ENCODE measurements at places on chromosomes 6 and 20. TPM values are rescaled to one million over a fixed set of nuclear protein-coding genes. Genes with fewer than 3 reads are reported as not detected.

The APMAP gene
- 72.3 TPM for total RNA-seq

The CBLN4 gene
- not detected for total RNA-seq

The MYLK4 gene
- total RNA-seq = 0.17 TPM

The FKBP1C gene
- 0.35 TPM for total RNA-seq

GRCh38 chr6:134669485-134669884 is 280.4 kb downstream of the ALDH8A1 start:
- H3K27ac ChIP-seq = no peak overlapping the region
- no peaks in the 10 kb centered on the region for H3K27me3 ChIP-seq
- H3K4me3 ChIP-seq = no peak overlapping the region
- H3K36me3 ChIP-seq = no peaks in the 10 kb centered on the region

GRCh38 chr20:22698259-22698842 is 114.0 kb upstream of the FOXA2 start:
- no peaks in the 10 kb centered on the region for H3K27me3 ChIP-seq
- H3K4me3 ChIP-seq = no peak overlapping the region
- no peaks in the 10 kb centered on the region for H3K4me1 ChIP-seq
- H3K27ac ChIP-seq = no peak overlapping the region
- DNase-seq = no peak
- H3K36me3 ChIP-seq = no peaks in the 10 kb centered on the region

DNA sequence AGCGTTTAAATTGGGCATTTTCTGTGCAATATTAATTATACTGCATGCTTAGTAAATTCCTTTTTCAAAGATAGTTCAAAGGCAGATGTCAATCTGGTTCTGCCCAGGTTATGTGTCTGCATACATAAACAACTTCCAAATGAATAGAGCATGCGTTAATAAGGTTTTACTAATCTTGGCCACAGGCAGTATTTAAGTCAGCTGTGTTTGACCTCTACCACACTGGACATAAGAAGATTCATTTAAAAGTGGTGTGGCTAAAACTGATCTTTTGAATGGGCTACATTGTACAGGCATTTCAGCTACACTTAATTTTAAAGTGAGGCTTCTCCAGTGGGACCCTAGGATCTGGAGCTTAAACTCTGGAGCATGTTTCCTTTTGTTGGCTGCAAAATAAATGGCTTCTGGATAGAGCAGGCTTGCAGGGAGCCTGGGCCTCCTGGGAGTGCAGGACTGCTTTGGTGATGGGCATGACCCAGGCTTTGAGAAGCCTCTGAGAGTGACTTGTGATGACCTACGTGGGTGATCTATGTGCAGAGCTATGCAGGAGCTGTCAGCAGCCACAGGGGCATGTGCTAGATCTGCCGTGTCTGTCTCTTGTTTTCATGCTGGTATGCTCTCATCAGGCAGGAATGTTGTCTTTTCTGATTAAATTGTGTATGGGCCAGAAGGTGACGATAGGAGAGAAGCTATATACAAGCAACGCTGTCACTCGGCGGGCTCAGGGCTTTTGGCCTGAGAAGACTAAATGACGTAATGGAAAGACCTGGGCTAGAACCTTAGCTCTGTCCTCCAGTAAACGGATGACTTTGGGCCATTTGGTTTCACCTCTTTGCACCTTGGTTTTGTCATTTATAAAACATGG is 331.2 kb downstream of the QKI start:
- no peak overlapping the region for H3K4me3 ChIP-seq
- no peak for DNase-seq
- H3K4me1 ChIP-seq = no peaks in the 10 kb centered on the region
- no peak overlapping the region for H3K27ac ChIP-seq
- H3K36me3 ChIP-seq = no peaks in the 10 kb centered on the region
- H3K27me3 ChIP-seq = no peaks in the 10 kb centered on the region

- H3K27ac ChIP-seq = no peak overlapping the region
- H3K4me3 ChIP-seq = no peak overlapping the region
- peak; percentile 48 for DNase-seq
- H3K4me1 ChIP-seq = no peaks in the 10 kb centered on the region
- no peaks in the 10 kb centered on the region for H3K27me3 ChIP-seq
- no peaks in the 10 kb centered on the region for H3K36me3 ChIP-seq
Measured at GRCh38 chr6:44925100-44925739, 402.9 kb upstream of the RUNX2 start.

GRCh38 chr6:169890901-169891300 is 139.5 kb downstream of the ERMARD start:
- no peaks in the 10 kb centered on the region for H3K4me1 ChIP-seq
- H3K27me3 ChIP-seq = no peaks in the 10 kb centered on the region
- no peak for DNase-seq
- H3K4me3 ChIP-seq = no peak overlapping the region
- no peaks in the 10 kb centered on the region for H3K36me3 ChIP-seq
- no peak overlapping the region for H3K27ac ChIP-seq

DNA sequence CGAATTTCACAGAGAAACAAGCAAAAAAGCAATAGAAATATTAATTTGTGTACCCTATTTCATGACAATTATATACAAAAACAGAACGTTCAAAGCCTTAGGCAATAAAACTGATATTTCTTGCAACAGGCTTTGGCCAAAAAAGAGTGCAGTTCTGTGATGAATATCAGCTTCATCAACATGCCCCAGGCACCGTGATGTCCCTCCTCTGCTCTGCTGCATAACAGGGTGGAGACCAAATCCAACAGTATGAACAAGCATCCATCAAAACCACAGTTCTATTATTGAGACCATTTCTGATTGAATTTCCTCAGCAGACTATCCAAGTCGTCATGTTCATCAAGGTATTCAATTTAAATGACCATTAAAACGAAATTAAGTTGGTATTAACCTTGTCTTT is 722.6 kb upstream of the NRSN1 start:
- no peaks in the 10 kb centered on the region for H3K36me3 ChIP-seq
- H3K4me1 ChIP-seq = no peaks in the 10 kb centered on the region
- no peak overlapping the region for H3K4me3 ChIP-seq
- H3K27ac ChIP-seq = no peak overlapping the region
- DNase-seq = no peak

- no peak overlapping the region for H3K27ac ChIP-seq
- H3K36me3 ChIP-seq = 0 out of 2 replicates have a peak, but pooled peaks cover 3% of the 10 kb centered on the region
- H3K4me1 ChIP-seq = peaks cover 5% of the 10 kb centered on the region
- no peak for DNase-seq
Measured at GRCh38 chr6:57313711-57314471, 3.5 kb upstream of the PRIM2 start.
